Prostate gland (tissue), 2 donors: ENCODE measurements at places on chromosomes 11 and 22. TPM values are rescaled to one million over a fixed set of nuclear protein-coding genes. Genes with fewer than 3 reads are reported as not detected.

The EXPH5 gene
- 17.3 TPM for total RNA-seq

DNA sequence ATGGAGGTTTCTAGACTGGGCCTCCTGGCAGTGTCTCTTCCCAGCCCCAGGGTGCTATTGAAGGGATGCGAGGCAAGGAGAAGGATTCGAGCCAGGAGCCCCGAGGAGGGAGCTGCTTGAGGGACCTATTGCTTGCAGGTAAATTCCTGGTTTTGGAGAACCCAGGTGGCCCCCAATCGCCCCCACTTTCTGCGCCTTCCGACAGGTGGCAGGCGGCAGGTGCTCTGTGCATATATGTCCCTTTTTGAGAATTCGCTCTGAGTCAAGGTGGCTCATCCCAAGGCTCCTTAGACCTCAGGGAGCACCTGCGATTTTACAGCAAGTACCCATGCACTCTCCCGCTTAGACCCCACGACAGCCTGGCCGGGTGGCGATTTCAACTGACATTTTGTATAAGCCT lies 40.3 kb upstream of the SHISAL1 start:
- no peak for DNase-seq

GRCh38 chr11:71580057-71581003 lies 2.3 kb downstream of the KRTAP5-11 start:
- peak; percentile 79 for DNase-seq

- no peak for DNase-seq
Measured at GRCh38 chr22:22681221-22681739, 36.9 kb downstream of the GGTLC2 start.

- no peak for DNase-seq
Measured at GRCh38 chr11:6303661-6304060, 16.6 kb downstream of the CAVIN3 start.
